ENCODE measurements at places on chromosomes 16 and 17.

GRCh38 chr16:27516365-27516764 lies 33.3 kb downstream of the GTF3C1 start:
- DNase-seq, result no peak

DNA sequence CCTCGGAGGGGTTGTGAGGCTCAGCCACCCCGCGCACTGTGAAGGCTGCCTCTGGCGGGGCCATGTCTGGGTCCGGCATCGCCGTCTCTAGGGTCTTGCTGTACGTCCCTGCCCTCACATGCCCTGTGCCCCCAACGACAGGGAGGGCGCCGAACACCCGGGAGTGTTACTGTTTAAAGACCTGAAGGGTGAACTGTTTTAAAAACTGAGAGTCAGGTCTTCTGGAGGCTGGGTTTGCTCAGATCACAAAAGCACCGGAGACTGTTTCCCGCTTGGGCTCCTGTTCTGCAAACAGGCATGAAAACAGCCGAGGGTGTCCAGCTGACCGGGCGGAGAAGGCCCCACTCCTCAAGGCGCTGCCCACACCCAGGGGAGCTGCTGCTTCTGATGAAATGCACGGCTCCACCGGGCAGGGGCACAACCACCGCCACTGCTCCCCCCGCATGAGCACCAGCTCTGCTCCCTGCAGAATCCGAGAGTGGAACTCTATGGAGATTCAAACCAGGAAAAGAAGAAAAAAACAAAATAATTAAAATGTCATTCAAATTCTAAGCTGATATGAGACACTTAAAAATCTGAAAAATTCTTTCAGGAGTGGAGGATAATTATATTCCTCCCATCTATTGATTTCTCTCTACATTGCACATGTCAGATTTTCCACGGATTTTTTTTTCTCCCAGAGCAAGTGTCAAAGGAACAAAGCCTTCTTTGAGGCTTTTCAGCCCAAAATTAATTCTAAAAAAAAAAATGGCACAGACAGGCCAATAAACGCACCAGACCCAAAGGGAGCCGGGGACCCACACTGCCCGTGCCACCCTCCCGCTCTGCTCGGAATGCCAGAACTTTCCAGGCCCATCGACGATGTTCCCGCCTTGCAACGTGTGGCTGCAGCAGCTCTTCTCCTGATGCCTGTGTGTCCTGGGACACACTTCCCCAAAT lies 74.3 kb downstream of the LMF1 start:
- DNase-seq, result no peak

- peak; percentile 22 for DNase-seq
Observed at GRCh38 chr16:14509675-14510132, 120.4 kb downstream of the PARN start.

DNA sequence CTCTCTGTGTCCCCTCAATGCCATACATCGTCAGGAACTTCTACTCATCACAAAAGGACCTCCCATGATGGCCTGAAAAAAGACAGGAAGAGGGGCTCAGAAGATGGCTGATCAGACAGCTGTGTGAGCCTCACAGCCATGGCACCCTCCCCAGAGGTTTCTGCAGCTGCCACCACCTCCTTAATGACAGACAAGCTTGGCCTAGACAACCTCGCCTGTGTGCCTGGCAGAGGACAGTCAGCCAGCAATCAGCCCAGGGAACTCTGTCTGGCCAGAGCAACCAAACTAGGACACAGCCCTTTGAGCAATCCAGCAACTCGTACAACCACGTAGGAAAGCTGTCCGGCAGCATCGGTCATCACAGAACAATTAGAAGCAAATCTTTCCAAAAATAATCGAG lies 54.2 kb upstream of the MED9 start:
- DNase-seq, result no peak

DNA sequence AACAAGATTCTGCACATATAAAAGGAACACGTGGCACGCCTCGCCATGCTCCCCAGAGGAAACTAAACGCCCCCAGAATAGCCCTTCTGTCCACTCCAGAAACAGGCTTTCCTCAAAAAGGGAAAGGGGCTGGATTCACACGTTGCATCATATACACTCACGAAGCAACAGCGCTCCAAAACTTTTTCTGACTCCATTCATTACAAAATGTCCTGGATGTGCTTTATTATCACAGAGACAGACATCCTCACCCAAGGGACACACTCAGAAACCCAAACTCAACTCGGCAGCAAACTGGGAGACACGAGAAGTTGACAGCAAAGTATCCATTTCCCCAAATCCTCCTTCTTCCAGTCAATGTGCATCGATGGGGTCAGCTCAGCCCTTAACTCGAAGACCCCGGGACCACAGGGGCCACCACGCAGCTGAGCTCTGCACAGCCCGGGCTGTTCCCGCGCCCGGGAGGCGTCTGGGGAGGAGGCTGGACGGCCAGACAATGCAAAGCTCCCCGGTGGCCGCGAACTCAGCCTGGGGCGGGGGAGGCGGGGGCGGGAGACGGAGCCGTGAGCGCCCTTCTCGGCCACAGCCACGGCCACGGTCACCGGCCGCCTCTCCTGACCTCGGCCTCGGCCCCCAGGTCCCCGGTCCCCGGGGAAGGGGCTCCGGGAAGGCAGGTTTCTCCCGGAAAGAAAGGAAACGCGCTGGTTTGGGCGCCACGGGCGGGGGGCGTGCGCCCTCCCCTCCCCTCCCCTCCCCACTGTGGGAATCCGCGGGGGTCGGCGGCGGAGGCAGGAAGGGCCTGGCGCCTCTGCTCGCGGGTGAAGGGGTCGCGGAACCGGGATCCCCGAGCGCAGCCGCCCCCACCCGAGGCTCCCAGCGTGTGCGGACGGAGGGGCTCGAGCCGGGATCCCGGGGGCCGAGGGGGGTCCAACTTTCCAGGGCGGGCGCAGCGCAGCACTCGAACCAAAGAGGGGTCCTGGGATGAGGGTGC lies 1.2 kb downstream of the NXN start:
- DNase-seq, result peak; percentile 74

- DNase-seq, result peak; percentile 97
Observed at GRCh38 chr17:27384261-27384701, 72.0 kb upstream of the KSR1 start.

- no peak for DNase-seq
Observed at GRCh38 chr16:29810699-29811169, 1.3 kb upstream of the PRRT2 start.

GRCh38 chr16:11327277-11328171 lies 17.7 kb upstream of the RMI2 start:
- peak; percentile 20 for DNase-seq

GRCh38 chr16:88638323-88639230 lies at the start of gene IL17C:
Gene IL17C, plus strand, starts transcription at chr16:88638572. Its CDS starts 70 bp downstream, at chr16:88638642.
- no peak for DNase-seq

DNA sequence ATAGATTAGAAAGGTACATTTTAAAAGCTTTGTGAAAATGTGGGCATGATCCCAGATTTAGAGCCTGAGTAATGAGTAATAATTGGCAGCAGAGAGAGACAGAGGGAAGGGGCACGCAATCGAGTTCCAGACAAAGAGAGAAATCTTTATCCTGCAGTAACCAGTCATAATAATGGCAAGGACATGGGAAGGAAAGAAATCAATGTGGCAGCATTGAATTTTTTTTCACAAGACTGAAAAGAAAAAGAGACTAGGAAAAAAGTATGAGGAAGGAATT lies 790.8 kb upstream of the SOX9 start:
- no peak for DNase-seq

GRCh38 chr16:89043636-89044417 lies 49.8 kb upstream of the ACSF3 start:
- no peak for DNase-seq

DNA sequence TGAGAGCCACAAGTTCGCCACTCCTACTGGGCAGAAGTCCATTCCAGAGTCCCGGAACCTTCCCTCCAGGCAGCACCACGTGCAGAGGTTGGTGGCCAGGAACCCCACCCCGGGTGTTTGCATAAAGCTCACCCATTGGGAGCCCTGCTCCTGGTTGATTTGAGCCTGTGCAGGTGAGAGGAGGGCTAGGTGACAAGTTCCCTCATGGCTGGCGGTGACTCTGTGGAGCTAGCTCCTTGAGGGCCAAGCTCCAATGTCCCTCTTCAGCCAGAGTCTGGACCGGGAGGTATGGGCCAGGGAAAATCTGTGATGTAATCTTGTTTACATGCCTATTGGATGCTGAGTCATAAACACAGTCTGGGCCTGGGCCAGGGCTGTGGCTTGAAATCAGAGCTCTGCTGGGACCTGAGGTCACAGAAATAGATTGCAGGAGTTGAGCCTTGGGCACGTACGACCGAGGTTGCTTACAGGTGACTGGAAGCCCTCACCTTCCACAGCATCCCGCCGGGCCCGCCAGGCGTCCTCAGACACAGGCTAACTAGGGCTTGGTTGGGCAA lies 118.9 kb downstream of the AATF start:
- peak; percentile 78 for DNase-seq

GRCh38 chr17:75250009-75250471 lies 11.4 kb downstream of the GGA3 start:
- DNase-seq, result peak; percentile 26

- peak; percentile 60 for DNase-seq
Observed at GRCh38 chr16:88329726-88330700, 52.7 kb upstream of the ZNF469 start.

GRCh38 chr16:51172368-51172767 lies 21.3 kb upstream of the SALL1 start:
- DNase-seq, result peak; percentile 14

DNA sequence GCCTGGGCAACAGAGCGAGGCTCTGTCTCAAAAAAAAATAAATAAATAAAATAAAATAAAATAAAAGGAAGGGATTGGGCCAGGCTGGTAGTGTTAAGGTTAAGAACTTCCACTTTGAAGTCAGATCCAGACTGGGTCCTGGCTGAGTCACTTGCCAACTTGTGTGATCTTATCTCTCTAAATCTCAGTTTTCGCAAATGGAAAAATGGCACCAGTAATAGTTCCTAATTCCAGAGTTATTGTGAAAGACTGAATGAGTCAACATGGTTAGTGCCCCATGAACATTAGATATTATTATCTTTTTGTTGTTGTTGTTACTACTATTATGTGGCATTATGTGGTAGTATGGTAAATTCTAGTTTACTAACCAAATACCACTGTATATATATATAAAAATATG lies 188.0 kb upstream of the AXIN2 start:
- peak; percentile 50 for DNase-seq

DNA sequence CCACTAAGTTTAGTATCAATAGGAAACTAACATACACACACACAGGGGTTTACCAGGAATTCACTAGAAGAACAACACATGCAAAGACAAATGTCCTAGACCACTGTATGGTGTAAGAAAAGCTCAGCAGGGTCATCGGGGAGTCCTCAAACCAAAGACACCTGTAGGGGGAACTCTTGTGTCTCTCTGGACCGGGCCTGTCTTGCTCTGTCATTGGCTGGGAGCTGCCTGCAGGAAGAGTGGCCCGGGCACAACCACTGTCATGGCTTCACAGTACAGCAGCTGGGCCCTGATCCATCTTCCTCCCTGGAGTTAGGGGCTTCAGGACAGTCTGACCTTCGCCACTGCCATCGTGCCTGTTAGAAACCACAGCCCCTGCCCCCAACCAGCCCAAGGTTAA lies 263.6 kb upstream of the DYNLRB2 start:
- DNase-seq, result no peak

Data from EH (cell line).